Naive thymus-derived CD8-positive, alpha-beta T cell (primary cell): ENCODE measurements at places on chromosomes 4 and X. TPM values are rescaled to one million over a fixed set of nuclear protein-coding genes. Genes with fewer than 3 reads are reported as not detected.

- DNase-seq: no peak
These were observed 521.5 kb downstream of the INPP4B start for GRCh38 chr4:142324572-142324971.

DNA sequence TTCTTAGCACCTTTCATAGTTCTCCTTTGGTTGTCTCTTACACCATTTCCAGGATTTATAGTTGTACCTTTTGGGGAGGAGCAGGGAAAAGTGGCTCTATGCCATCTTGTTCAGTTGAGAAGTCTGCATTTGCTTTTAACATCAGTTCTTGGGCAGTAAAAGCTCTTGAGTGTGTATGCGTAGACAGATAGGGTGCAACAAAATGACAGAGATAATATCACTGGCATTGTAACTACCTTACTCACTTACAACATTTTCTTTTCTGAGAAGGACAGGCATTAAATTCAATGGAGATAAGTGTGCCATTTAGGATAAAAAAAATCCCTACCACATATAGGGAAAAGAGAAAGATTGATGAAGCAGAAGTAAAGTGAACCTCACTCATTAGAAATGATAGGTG, 38.9 kb downstream of the ADGRG4 start:
- no peak for DNase-seq

DNA sequence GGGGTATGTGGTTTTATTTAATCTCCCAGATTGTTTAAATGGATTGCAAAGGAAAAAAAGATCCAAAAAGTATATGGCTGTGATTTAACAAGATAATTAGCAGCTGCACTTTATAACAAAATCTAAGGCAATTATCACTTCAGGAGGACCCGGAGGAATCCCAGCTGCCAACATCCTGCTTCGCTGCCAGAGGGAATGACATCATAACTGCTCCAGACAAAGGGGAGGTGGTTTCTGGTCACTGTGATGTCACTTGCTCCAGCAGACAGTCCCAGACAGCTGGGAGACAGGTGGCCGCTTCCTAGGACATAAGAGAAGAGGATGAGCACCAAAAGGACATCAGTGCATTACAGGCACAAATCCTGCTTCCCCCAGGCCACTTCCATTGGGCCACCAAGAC, 371.0 kb downstream of the BCOR start:
- DNase-seq: no peak

The BMP3 gene
- not detected for polyA plus RNA-seq

The CPXCR1 gene
- polyA plus RNA-seq: not detected
